ENCODE measurements at places on chromosomes 16 and 17.

GRCh38 chr17:75404731-75405364 lies 630 bp downstream of the GRB2 start:
- DNase-seq = peak; percentile 61

GRCh38 chr16:10121491-10121890 lies 60.7 kb downstream of the GRIN2A start:
- no peak for DNase-seq

GRCh38 chr17:64063766-64064224 lies 43.4 kb upstream of the ICAM2 start:
- peak; percentile 68 for DNase-seq

GRCh38 chr17:9798008-9798407 lies 6.6 kb upstream of the DHRS7C start:
- DNase-seq = no peak

- DNase-seq = no peak
These were observed 7.8 kb downstream of the DLX3 start for GRCh38 chr17:49987290-49987585.

GRCh38 chr17:58665946-58666857 lies 25.6 kb downstream of the TEX14 start:
- no peak for DNase-seq

GRCh38 chr17:50325906-50326305 lies 20.0 kb upstream of the XYLT2 start:
- no peak for DNase-seq

GRCh38 chr16:27726621-27727261 lies 176.8 kb downstream of the KATNIP start:
- DNase-seq = no peak

DNA sequence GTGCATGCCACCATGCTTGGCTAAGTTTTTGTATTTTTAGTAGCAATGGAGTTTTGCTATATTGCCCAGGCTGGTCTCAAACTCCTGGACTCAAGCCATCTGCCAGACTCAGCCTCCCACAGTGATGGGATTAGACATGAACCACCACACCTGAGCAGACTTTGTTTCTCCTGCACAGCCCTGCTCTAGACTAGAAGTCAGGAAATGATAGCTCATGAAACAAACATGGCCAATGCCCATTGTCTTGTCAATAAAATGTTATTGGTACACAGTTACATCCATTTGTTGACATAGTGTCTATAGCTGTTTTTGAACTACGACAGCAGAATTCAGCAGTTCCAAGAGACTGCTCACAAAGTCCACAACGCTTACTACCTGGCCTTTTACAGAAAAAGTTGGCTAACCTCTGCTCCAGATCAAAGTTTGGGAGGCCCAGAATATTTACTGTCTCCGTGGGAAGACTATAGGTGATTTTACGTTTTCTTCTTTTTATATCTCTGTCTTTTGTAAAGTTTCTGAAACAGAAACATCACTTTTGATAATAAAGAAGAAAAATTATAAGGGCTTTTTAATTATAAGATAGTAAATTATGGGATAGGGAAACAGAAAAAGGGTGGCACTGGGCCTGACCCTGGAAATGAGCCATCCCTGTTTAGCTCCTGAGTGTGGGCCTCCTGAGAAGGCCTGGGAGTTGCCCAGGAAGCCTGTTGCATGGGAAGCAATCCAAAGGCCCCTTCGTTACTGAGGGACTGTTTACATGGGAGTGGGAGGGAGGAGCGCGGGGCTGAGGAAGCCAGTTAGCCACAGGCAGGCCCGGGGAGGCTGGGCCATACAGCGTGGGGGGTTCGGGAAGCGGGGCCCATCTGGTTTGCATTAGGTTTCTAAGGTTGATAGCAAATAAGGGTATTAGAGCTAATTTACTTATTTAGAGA lies 201.5 kb downstream of the IRF8 start:
- no peak for DNase-seq

DNA sequence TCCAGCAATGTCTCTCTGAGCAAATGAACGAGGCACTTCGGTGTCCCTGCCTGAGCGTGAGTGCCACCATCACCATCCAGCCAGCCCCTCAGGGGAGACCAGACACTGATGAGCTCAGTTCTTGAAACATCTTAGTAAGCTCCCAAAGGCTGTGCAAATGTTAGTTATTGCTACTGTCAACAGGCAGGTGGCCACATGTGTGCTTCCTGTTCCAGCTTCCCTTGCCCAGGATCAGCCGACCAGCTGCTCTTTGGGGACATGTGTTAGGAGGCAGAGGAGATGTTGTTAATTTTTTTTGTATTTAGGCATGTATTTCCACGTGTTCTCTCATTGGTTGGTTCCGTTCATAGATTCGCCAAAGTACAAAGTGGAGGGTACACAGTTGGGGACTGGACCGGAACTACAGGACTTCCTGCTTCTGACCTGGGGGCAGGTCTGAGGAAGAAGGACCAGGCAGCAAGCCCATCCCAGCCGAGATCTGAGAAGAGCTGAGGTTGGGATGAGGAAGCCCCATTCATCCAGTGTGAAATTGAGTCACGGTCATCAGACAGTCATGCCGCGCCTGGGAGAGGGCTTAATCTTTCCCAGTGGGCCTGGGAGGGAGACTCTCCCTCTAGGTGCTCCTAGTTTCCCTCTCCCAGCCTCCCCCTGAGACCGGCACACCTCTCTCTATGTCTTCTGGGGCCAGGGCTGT lies 3.8 kb downstream of the TTYH2 start:
- DNase-seq = no peak

- DNase-seq = no peak
These were observed 30.4 kb downstream of the RPH3AL start for GRCh38 chr17:322006-322780.

- peak; percentile 79 for DNase-seq
These were observed 3.5 kb upstream of the CES4A start for GRCh38 chr16:66984892-66985311.

GRCh38 chr17:48440669-48441068 lies 10.7 kb upstream of the SKAP1 start:
- no peak for DNase-seq

GRCh38 chr16:25563700-25564099 lies 128.1 kb upstream of the HS3ST4 start:
- DNase-seq = no peak

DNA sequence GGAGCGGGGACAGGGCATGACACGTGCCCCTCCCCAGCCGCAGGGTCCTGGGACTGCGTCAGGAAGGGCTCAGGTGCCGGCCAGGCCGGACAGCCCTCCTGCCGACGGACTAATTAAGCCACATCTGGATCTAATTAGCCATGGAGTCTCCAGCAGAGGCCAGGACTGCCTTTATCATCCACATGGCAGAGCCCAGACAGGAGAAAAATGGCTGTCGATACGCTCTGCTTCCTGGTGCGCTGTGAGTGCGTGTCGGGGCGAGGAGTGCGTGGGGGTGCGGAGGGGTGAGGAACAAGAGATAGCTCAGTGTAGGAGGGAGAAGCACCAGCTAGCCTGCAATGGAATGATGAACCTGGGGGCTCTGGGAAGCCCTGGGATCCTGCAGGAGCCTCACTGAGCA lies 218.8 kb downstream of the IRF8 start:
- DNase-seq = no peak

DNA sequence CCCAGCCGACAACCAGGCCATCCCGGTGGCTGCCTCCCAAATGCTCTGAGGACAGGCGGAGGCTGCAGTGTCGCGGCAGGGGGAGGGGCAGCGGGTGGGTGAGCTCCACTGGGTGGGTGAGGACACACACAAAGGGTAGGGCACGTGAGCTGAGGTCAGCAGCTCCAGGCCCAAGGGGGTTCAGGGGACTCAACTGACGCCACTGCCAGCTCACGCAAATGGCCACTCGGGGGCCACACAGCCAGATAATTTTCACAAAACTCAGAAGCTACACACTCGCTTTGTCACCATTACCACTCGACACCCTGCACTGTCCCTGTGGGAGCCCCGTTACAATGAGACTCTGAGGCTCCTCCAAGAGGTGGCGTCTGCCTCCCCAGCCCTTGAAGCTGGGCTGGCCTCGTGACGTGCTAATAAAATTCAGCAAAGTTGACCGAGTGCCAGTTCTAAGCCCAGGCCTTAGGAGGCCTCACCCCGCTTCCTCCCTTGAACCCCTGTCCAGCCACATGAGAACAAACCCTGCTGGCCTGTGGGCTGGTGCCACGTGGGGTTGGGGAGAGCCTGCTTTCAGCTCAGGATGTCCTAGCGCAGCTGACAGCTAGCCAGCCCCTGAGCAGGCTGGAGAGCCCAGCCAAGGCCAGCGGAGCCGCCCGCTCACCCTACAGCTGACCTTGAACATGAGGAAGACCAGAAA lies 56.9 kb downstream of the RMI2 start:
- no peak for DNase-seq

GRCh38 chr17:29283496-29283895 lies 10.5 kb downstream of the NUFIP2 start:
- no peak for DNase-seq

DNA sequence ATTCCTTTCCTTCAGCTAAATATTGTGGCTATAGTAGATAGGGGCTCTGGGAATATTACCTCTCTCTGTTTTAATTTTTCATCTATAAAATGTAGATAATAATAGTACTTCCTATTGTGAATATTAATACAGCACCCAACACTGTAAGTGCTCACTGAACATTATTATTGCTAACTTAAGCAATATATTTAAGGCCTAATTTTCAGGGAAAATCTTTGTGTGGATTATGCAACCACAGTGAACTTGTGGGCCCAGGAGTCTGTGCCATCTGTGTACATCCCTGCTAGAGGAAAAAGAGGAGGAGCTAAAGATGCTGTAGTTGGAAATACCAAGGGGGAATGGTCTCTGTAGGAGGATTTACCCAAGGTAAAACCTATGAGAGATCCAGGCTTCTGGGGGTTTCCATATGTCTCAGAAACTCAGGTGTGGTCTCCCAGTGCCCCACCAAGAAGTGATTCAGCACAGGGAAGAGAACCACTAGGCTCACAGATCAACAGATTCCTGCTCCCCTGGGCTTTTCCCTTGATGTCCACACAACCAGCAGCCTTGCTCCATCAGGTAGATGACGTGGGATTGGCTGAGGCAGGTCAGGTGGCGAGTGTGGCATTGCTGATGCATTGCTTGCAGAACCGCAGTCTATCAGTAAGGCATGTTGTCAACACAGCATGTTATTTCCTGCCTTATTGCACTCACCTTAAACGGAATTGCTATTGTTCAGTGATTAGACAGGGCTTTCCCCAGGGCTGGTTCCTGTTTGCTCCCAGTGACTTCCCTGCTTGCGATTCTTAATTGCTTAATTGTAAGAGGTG lies 1.6 kb upstream of the N4BP1 start:
- peak; percentile 77 for DNase-seq

GRCh38 chr17:68565661-68566441 lies 35.3 kb downstream of the FAM20A start:
- DNase-seq = no peak

DNA sequence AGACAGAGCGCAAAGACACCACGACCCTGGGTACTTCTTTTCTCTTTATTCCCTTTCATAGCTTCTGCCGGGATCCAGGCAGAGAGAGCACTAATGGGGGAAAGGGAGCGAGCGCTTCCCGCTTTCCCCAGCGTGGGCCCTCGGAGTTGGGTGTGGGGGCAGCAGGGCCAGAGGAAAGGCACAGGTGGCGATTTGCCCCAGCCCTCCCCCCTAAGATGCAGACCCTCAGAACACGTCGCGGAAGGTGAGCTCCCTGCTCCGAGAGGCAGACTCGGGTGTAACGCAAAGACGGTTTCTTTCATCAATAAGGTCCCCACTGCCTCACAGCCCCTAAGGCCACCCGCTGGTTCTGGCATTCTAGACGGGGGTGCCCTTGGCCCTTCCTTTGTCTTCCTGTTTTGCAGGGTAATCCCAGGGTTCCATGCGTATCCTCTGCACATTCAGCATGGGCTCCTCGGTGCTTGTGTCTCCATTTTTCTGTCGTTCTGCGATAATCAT lies 570 bp upstream of the NME3 start:
- DNase-seq = no peak

- no peak for DNase-seq
These were observed 14.2 kb upstream of the CCR7 start for GRCh38 chr17:40579471-40579870.

- no peak for DNase-seq
These were observed 174.8 kb downstream of the XYLT1 start for GRCh38 chr16:17295948-17296347.

- DNase-seq = no peak
These were observed 35.4 kb downstream of the KCNJ16 start for GRCh38 chr17:70110443-70110880.

Data from activated naive CD4-positive, alpha-beta T cell treated with Interleukin-2 at 50 U/mL for 16 hours (primary cell).